ENCODE measurements at places on chromosomes 1 and 21.

DNA sequence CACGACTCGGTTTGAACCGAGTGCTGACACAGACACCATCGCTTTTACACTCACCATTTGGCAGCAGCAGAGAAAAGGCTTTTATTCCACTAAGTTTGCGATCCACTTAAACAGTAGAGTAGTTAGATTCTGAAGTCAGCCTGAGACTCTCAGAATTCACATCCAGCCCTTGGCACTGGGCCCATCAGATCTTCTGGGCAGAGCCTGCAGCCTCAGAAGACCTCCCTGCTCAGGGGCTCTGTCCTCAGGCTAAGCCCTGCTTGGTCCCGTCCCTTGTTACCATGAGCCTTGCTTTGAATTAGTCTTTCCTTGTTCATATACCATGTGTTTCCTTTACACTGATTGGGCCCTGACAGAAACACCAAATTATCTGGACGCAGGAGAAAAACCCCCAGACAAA, 41.4 kb upstream of the AJAP1 start:
- DNase-seq: no peak

DNA sequence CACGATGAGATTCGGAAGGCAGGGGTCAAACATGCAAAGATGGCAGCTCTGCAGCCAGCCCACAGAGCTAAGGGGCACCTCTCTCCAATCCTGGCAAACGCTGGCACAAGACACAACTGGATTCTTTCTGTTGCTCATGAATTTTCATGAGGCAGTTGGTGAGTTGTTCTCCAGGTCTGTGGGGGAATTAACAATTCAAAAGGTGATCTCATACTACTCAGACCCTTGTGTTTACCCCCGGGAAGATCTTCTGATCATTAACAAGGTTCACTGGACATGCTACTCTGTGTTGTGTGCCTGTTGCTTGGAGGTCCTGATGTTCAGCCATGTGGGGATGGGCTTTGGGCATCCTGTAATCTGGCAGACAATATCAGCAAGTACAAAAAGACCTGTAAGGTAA, 128.9 kb downstream of the HHAT start:
- DNase-seq: no peak

- DNase-seq: no peak
Observed at GRCh38 chr1:150121236-150121862, 28.4 kb upstream of the PLEKHO1 start.

DNA sequence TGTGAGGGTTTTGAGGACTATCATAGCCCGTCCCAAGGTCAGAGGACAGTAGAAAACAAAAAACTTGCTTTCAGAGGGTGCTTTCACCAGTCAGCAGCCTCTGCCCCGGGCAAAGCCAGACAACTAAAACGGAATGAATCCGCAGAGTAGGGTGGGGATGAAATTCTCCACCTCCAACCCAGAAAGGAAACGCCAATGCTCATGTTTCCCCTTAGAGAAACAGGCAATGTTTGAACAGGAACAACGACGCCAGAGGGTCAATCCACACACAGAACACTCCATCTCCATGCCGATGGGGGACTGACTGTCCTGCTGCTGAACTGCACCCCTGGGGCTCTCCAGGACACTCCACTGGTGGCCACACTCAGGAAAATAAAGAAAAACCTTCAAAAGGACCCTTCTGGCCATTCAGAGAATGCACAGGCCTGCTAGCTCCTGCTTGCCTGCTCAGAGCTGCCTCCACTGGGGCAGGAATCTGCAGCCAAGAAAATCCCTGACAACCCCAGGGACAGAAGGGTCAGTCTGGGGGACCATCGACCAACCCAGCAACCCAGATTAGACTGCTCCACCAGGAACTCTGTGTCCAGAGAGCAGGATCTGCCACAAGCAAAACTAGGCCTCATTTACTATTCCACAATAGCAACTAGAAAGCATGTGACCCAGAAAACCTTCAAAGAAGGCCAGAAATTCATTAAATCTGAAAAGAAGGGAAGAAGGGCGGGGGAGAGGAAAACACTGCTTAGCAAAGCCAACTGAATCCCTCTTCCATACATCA, 116.0 kb downstream of the TOMM20 start:
- no peak for DNase-seq

GRCh38 chr21:35921471-35921870, 138.9 kb downstream of the SETD4 start:
- no peak for DNase-seq

DNA sequence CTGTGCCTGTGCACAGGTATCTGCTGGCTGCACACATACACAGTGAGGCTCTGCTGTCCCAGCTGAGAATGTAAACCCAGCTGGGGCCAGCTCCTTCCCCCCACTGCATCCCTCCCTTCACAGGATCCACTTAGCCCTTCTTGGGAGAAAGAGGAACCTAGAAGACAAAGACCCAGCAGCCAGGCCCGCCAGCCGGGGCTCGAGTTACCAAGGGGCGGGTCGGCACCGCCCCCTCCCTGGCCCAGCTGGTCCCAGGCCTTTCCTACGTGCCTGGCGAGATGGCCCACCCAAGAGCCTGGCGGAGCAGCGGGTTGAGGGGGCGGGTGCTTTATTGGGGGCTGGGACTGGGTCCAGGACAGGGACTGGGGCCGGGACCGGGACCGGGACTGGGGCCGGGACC, 2.1 kb downstream of the SH3BGRL3 start:
- no peak for DNase-seq

- DNase-seq: no peak
Observed at GRCh38 chr1:52574594-52574993, 21.7 kb upstream of the TUT4 start.

DNA sequence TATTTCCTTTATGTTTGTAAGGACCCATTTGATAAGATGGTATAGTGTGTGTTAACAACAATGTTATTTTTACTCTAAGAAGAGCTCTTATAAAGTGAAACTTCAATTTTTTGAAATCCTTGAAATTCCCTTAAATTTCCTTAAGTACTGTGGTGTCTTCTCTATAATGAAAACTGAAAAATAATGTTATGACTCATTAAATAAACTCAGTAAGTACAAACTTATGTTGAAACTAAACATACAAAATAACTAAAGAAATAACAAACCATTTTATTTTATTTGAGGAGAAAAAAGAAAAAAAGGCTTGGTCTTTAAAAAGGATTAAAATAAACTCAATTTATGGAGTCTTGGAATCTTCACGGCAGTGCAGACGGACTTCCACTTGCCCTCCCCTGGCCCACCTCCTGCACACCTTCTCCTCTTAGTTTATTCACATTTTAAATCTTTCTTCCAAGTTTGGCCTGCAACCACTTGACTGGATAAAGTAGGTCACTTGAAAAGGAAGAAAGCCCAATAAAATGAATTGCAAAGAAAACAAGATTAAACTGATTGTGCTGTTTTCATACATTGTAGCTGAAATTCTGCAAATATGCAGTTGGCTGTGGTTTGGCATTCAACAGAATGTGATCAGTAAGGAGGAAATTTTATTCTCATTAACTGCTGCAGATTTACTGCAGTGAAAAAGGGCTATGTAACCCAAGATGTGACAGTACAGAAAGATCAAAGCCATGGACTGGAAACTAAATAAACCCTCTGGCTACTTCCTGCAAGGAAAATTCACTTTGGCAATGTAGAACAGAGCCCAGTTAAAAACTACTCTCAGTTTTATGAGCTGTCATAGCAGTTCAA, 48.5 kb upstream of the SCYL3 start:
- DNase-seq: no peak

DNA sequence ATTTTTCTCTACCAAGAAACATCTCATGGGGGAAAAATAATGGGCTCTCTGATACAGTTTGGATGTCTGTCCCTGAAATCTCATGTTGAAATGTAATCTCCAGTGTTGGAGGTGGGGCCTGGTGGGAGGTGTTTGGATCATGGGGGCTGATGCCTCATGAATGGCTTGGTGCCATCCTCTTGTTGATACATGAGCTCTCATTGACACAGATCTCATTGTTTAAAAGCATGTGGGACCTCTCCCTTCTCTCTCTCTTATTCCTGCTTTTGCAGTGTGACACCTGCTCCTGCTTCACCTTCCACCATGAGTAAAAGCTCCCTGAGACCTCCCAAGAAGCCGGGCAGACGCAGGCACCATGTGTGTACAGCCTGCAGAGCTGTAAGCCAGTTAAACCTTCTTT, 332.5 kb upstream of the NRIP1 start:
- DNase-seq: no peak

- DNase-seq: no peak
Observed at GRCh38 chr1:205236526-205236925, 8.8 kb downstream of the TMCC2 start.

DNA sequence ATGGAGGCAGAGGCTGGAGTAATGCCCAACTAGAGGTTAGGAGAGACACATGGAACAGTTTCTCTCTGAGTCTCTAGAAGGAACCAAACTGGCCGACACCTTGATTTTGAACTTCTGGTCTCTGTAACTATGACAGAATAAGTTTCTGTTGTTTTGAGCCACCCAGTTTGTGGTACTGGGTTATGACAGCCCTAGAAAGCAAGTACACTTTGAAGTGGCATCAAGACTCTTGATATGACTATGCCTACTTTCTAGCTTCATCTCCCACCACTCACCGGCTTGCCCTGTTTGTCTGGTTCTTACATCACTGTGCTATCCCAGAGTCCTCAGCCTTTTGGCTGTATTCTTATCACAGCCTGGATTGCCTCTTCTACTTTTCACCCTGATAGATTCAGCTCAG, 230.3 kb upstream of the USP24 start:
- no peak for DNase-seq

GRCh38 chr1:26069941-26070295, 2.5 kb upstream of the TRIM63 start:
- no peak for DNase-seq

GRCh38 chr1:66693856-66694255, 58.4 kb upstream of the DYNLT5 start:
- no peak for DNase-seq

DNA sequence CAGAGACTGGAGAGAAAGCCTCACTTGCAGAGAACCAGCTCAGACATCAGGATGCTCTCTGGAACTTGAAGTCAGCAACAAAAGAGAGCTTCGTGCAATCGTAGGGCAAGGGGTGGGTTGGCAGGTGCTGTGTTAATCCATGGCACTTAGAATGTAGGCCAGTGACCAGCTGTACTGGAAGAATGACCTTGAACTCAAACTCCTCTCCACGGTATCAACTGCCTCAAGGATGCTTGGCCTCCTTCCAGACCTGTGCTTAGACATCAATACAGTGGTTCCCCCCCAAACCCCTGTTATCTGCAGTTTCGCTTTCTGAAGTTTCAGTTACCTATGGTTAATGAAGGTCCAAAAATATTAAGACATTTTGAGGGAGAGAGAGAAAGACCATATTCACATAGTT, 6.5 kb downstream of the KANK4 start:
- DNase-seq: no peak

GRCh38 chr1:4379451-4380175, 274.8 kb upstream of the AJAP1 start:
- DNase-seq: no peak

- no peak for DNase-seq
Observed at GRCh38 chr1:208137193-208137592, 107.0 kb downstream of the PLXNA2 start.

GRCh38 chr1:59730302-59730701, 84.4 kb upstream of the HOOK1 start:
- DNase-seq: no peak

GRCh38 chr1:55623311-55623710, 408.1 kb upstream of the USP24 start:
- no peak for DNase-seq

- DNase-seq: no peak
Observed at GRCh38 chr21:42189860-42190485, 29.0 kb upstream of the ABCG1 start.

DNA sequence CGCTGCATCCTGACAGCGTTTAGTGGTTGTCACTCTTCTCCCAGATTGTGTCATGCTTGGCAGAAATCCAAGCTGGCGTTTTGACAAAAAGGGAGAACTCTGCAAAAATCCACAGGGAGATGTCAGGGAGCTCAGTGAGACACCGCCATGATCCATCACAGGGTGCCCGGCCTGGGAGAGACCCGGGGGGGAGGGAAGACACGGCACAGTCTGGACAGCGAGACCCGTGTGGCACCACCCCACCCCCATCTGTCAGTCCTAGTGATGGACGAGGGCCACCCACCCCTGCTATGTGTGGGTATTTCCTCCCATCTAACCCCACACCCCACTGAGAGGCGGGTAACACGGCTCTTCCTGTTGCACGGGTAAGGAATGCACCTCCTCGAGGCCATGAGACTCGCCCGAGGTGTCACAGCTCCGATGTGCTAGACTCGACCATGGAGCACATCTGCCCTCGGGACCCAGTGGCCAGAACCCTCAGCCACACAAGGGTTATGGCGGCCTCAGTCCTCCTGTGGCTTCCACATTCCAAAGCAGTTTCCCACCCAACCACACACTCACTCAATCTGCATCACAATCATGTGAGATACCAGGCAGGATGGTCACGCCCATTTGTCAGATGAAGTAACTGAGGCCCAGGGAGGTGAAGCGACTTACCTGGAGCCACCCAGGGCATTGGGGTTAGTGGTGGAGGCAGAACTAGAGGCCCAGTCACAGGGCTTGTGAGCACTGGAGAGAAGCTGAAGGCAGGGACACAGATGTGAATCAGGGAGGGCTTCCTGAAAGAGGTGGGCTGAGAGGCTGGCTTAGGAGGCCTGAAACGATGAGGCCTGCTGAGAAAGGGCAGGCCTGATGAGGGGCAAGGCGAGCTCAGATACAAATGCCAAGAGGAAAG, 688.5 kb downstream of the MATN1 start:
- no peak for DNase-seq

DNA sequence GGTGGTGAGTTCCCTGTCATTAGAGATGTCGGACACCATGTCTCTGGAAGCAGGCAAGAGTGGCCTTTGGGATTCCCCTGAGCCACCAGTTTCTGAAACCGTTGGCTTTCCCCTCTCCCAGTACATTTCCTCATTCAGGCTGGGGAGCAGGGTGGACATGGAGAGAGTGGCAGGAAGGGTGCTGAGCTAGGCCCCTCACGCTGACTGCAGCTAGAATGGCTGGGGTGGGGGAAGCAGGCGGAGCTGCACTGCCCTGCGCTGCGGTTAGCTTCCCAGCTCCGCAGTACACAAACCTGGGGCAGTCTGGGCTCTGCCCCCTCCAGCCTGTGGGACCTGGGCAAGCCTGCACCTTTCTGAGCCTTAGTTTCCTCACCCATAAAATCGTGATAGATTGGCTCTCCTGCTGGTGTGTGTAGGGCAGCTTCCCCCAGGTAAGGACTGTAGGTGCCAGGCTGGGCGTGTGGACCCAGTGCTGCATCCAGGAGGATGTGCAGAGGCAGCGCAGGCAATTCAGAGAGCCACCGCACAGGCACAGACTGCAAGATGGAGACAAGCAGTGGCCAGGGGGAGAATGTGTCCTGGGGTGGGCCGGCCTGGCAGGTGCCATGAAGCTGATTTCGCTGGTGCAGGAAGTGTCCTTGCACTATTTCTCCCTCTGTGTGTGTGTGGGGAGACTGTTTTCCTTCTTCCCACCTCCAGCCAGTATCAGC, 3.0 kb downstream of the PLA2G2F start:
- no peak for DNase-seq

All from activated CD8-positive, alpha-beta memory T cell treated with anti-CD3 and anti-CD28 coated beads for 1 hour (primary cell).